ENCODE measurements at places on chromosomes 2 and 18. TPM values are rescaled to one million over a fixed set of nuclear protein-coding genes. Genes with fewer than 3 reads are reported as not detected.

- DNase-seq = no peak
- no peaks in the 10 kb centered on the region for H3K4me1 ChIP-seq
- H3K27ac ChIP-seq = no peak overlapping the region
- no peaks in the 10 kb centered on the region for H3K27me3 ChIP-seq
- no peak overlapping the region for H3K4me3 ChIP-seq
Measured at GRCh38 chr2:100513650-100514049, 43.4 kb downstream of the NMS start.

- no peak overlapping the region for H3K27ac ChIP-seq
- H3K4me1 ChIP-seq = no peaks in the 10 kb centered on the region
- DNase-seq = no peak
- no peaks in the 10 kb centered on the region for H3K27me3 ChIP-seq
- peaks cover 4% of the 10 kb centered on the region for H3K36me3 ChIP-seq
Measured at GRCh38 chr2:127277028-127277427, 16.9 kb downstream of the ERCC3 start.

Gene LAMA3
- 0.47 TPM for total RNA-seq

- H3K36me3 ChIP-seq = peaks cover 16% of the 10 kb centered on the region
- no peaks in the 10 kb centered on the region for H3K27me3 ChIP-seq
- H3K27ac ChIP-seq = no peak overlapping the region
- no peak overlapping the region for H3K4me3 ChIP-seq
- no peak for DNase-seq
- H3K4me1 ChIP-seq = no peaks in the 10 kb centered on the region
Measured at GRCh38 chr18:36673452-36673851, 155.3 kb downstream of the TPGS2 start.

Gene CSRNP3
- 14.7 TPM for total RNA-seq

DNA sequence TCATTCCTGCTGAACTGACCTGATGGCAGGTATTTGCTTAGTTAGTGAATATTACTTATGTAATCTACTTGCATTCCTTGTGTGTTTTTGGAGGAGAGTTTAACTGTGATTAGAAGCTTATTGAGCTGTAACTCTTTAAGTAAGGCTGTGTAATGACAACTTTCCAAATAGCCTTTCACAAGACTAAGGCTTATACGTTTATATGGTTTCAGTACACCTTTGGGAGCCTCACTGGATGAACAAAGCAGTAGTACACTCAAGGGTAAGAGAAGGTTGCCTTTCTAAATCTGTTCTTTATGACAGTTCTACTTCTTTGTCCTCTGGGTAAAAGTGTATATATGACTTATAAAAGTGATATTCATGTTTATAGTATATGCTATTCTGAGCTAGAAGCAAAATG is 4.3 kb downstream of the ITPRID2 start:
- no peaks in the 10 kb centered on the region for H3K36me3 ChIP-seq
- DNase-seq = no peak
- H3K4me3 ChIP-seq = no peak overlapping the region
- peaks cover 14% of the 10 kb centered on the region for H3K27me3 ChIP-seq
- H3K27ac ChIP-seq = no peak overlapping the region

DNA sequence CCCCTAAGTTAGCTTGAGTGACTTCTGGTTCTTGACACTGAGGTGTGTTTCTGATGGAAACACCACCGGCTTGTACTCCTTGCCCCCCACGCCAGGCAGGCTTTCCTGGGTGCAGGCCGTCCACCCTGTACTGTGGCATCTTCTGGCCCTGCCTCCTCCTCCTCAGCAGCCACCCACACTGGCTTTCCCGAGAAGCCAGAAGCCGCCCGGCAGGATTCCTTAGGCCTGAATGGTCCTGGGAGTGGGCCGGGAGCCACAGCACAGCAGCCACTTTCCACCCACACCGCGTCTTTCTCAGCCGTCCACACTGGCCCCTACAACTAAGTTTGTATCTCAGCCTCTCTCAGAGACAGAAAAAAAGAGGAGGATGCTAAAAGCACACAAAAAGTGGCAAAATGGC is 2.1 kb upstream of the HSBP1L1 start:
- H3K4me1 ChIP-seq = peaks cover 27% of the 10 kb centered on the region
- no peak overlapping the region for H3K27ac ChIP-seq
- no peaks in the 10 kb centered on the region for H3K36me3 ChIP-seq
- peaks cover 67% of the 10 kb centered on the region for H3K27me3 ChIP-seq

DNA sequence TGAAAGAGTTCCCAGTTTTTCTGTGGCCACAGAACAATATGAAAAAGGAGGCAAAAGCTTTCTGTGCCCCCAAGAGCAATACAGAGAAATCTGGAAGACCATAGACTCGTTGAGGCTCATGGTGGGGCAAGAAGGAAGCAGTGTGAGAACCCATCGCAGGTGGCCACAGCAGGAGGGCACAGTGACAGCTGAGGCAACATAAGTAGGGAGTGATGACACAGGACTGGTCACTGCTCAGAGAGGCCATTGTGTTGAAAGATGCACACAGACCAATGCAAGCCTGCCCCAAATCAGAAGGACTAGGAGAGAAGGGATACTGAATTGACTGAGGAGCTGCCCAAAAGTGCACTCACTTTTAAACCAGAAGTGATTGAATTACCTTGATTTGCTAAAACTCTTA is 483.6 kb downstream of the EPHA4 start:
- no peaks in the 10 kb centered on the region for H3K27me3 ChIP-seq
- no peak for DNase-seq
- H3K27ac ChIP-seq = no peak overlapping the region
- H3K36me3 ChIP-seq = no peaks in the 10 kb centered on the region
- H3K4me3 ChIP-seq = no peak overlapping the region

All from neural progenitor cell (in vitro differentiated cells).